ENCODE measurements at places on chromosomes 3 and 15. TPM values are rescaled to one million over a fixed set of nuclear protein-coding genes. Genes with fewer than 3 reads are reported as not detected.

DNA sequence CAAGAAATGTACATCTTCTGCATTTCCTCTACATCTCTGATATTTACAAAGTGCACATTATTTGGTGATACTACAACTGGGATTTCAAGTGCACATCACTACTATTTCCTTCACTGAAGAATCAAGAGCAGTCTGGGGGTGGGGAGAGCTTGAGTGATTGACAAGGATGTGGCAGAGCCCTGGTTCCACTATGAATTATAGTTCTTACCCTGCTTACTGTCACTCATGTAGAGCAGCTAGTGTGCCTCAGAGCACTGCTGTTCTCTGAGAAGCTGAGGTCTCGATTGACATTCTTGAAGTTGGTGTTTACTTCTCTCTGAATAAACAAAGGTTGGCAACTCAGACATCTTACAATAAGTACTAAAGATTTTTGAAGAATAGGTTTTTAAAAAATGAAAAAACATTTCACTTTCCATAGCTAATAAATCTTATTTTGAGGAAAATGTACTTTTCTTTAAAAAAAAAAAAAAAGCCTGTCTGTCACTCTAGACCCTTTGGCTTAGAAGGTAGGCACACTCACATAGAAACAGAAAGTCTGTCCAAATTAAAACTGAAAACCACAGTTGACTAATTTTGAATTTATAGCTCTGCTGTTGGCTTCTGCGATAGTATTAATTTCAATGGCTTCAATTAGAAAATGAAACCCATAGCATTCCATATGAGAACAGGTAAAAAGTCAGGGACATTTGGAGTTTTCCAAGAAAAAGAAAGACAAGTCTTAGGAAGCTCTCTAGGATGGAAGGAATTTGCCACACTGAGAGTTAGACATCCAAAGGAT is 5.6 kb downstream of the GREM1 start:
- DNase-seq: no peak

DNA sequence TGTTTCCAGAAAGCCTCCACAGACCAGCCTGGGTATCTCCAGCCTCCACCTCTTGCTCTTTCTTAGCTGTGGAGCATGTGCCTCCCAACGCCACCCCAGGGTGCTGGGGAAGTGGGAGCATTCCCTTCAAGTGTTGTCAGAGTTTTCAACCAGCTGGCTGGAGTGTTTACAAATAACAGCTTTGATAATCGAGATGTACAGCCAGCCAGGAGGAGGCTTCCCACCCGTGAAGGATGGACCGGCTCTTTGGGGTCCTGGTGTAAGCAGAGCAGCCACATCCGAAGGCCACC is 8.5 kb upstream of the OXTR start:
- DNase-seq: no peak

- peak; percentile 78 for DNase-seq
Observed at GRCh38 chr15:42107473-42107872, 13.1 kb upstream of the PLA2G4D start.

DNA sequence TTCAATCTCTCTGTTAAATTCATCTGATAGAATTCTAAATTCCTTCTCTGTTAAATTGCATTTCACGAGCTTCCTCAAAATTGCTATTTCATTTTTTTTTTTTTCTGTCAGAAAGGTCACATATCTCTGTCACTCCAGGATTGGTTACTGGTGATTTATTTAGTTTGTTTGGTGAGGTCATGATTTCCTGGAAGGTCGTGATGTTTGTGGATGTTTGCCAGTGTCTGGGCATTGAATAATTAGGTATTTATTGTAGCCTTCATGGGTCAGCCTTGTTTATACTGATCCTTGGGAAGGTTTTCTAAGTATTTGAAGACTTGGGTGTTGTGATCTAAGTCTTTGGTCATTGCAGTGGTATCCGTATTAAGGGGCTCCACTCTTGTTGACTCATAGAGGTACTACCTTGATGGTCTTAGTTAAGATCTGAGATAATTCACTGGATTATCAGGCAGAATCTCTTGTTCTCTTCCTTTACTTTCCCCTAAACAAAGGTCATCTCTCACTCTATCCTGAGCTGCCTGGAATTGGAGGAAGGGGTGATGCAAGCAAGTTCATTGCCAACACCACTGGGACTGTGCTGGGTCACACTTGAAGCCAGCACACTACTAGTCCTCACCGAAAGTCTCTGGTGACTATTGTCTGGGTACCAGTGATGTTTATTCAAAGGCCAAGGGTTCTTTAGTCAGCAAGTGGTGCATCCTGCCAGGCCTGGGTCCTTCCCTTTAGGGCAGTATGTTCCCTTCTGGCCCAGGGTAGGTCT is 231.1 kb downstream of the GBE1 start:
- no peak for DNase-seq

GRCh38 chr15:62636823-62637573 is 405.5 kb upstream of the TPM1 start:
- no peak for DNase-seq

GPR176 gene
- polyA plus RNA-seq: 0.65 TPM

PPP1R14D gene
- 4.1 TPM for polyA plus RNA-seq

Measured in stomach (tissue), 19 donors.